ENCODE measurements at places on chromosomes 7 and 10.

GRCh38 chr10:15393139-15393825 is 22.2 kb upstream of the FAM171A1 start:
- no peak for DNase-seq

GRCh38 chr10:14772399-14772798 is 2.3 kb downstream of the FAM107B start:
- no peak for DNase-seq

DNA sequence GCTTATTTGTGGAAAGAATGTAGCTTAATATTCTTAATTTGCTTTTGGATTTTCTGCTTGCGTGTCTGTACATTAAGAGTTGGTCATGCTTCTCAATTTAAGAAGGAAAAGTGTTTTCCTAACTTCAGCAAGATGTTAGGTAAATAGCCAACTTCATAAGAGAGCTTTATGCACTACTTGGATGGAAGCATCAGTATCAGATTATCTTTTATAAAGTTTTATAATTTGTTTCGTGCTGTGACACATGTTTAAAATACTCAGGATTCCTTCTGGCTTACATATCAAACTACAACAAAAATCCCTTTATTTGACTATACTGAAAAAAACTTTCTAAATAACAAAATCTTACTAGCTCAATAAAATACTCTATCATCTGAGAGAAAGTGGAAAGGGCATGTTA is 34.8 kb upstream of the AGR2 start:
- peak; percentile 41 for DNase-seq

GRCh38 chr10:91164520-91165065 is 55.9 kb upstream of the PCGF5 start:
- DNase-seq = peak; percentile 9

DNA sequence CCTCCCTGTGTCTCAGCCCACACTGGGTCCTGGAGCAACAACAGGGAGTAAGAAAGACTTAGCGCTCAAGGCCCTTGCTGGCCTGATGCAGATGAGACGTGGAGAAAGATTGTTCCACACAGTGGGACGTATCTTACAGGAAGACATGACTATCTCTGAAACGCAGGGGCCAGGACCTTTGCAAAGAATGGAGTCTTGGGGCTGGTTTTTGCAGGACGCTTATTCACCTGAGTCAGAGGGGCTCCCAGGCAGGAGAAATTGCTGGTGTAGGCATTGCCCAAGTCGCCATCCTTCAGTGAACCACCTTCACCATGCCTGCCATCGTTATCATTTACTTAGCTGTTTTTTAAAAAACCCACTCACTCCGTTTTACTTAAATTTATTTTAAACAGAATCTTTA is 11.8 kb upstream of the GDF10 start:
- no peak for DNase-seq

GRCh38 chr7:107130487-107131220 is 38.1 kb upstream of the HBP1 start:
- no peak for DNase-seq

DNA sequence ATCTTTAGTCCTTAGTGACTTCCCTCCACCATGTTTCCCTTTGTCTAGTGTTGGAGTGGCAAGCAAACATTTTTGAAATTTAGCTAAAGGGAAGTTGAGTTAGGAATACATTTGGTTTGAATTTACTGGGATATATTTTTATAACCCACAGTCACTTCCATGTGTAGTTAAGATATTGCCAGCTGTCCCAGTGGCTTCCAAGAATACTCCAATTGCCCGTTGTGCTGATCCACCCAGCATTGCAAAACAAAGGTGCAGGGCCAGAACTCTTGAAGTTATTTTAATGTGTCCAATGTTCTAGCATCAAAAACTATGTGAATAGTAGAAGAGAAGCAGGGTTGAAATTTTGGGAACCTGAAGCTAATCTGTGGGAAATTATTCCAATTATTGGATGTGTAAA is 2.5 kb upstream of the P4HA1 start:
- DNase-seq = no peak

- no peak for DNase-seq
Observed at GRCh38 chr7:25118048-25118753, 6.9 kb downstream of the CYCS start.
